ENCODE measurements at places on chromosomes 16 and 17. TPM values are rescaled to one million over a fixed set of nuclear protein-coding genes. Genes with fewer than 3 reads are reported as not detected.

DNA sequence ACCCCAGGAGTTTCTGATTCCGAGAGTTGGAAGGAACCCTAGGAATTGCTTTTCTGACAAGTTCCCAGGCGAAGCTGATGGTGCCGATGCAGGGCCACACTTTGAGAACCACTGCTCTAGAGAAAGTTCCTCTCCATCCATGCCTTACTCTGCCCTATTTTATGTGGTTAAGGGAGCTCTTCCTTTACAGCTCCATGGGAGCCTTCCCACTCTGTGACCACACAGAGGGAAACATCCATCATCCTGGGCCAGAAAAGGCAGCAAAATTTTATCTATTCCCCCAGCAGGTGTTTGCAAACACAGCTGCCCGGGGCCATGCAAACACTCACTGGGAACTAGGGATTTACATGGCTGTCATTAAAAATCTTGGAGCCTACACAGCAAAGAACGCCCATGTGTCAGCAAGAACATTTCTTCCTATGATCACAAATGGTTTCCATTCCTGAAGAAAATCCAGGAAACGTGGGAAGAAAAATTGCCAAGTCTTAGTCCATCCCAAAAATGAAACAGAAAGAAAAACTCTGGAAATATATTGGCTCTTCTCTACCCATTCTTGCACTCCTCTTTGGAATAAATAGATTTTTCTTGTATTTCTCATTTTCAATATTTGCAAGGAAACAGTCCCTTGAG, 252.7 kb downstream of the PMP22 start:
- DNase-seq = no peak

Gene CRYBA1
- total RNA-seq = not detected

Gene MT4
- total RNA-seq = not detected

Gene CMTM2
- total RNA-seq = 0.81 TPM

Gene IL34
- 0.38 TPM for total RNA-seq

GRCh38 chr17:72121164-72122009, 567 bp downstream of the SOX9 start:
- no peak for DNase-seq

Gene ANKFN1
- total RNA-seq = not detected

- no peak for DNase-seq
Observed at GRCh38 chr16:2484898-2485508, 10.1 kb downstream of the TBC1D24 start.

Gene TBC1D3D
- 2.0 TPM for total RNA-seq

GRCh38 chr16:57622361-57623250, 5.8 kb upstream of the ADGRG1 start:
- no peak for DNase-seq
